ENCODE measurements at places on chromosomes 6 and 20.
A peak's percentile ranks its signal among the peaks of the same experiment; 100 is the strongest.

- DNase-seq, result no peak
- no peaks in the 10 kb centered on the region for H3K27me3 ChIP-seq
Measured at GRCh38 chr6:122726649-122727048, 52.9 kb upstream of the FABP7 start.

DNA sequence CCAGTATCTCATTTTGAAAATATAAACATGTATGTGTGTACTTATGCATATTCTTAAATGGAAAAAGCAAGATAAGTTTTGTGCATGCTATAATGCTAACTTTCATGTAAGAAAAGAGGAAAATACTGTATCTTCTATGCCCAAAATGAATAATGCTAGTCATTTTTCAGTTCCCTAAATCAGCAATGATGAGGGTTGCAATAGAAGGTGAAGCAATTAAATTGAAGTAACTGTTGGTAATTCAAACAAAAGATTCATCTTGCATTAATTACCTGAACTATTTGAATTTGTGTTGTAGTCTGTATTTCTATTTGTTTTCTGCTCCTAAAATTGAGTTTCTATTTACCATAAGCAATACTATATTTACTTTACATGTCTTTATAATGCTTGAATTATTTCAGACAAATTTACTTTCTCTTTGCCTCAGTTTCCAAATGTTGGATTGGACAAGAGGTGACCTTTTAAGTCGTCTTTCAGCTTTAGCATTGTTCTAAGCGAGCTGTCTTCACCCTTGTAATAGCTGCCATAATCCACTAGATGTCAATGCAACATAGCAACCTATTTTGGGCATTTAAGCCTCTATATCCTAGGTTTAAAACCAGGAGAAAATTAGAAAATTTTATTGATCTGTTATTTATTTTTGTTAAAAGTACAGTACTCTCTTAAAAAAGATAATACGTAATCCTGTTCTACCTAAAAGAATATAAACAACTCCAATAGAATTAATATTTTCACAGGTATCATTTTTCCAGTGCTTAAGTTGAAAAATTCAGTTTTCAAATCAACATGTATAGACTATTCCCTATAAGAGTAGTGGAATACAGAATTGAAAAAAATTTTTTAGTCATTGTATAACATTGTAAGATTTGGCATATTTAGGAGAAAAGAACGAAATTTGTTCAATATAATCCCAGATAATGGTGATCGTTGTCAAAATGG is 52.3 kb upstream of the IFNGR1 start:
- H3K27me3 ChIP-seq, result no peaks in the 10 kb centered on the region
- no peaks in the 10 kb centered on the region for H3K4me1 ChIP-seq
- H3K36me3 ChIP-seq, result no peaks in the 10 kb centered on the region
- no peak for DNase-seq
- no peak overlapping the region for H3K4me3 ChIP-seq

DNA sequence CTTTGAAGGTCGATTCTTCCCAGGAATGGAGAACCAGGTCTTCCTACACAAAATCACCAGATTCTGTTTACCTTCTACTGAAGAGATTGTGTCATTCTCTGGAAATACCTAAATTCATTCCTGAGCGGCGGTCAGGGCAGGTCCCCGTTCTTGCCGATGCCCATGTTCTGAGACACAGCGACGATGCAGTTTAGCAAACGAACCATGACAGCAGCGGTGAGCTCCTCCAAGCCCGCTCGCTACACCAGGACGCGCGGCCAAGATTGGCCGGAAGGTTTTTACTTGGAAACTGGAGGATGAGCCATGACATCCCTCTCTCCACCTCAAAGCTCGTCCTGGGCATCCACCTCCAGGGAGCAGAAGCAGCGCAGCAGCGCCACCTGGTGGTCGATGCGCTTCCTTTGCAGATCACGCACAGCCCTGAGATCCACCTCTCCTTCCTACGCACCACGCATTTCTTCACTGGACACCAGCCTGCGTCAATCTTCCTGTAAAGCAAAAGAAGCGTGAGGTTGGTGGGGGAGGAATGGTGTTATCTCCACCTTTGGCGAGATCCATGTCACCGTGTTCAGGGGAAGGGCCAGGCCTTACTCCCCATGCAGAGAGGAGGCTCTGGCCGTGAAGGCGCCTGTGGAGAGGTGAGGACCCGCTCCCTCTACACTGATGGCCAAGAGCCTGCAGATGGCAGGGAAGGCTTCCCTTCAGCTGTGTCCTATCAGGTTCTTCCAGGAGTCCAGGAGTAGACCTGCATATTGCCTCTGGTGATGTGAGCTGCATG is 9.9 kb upstream of the HLA-B start:
- H3K4me1 ChIP-seq, result no peaks in the 10 kb centered on the region
- H3K27me3 ChIP-seq, result peaks cover 10% of the 10 kb centered on the region
- H3K36me3 ChIP-seq, result no peaks in the 10 kb centered on the region
- peak; percentile 85 for DNase-seq
- no peak overlapping the region for H3K27ac ChIP-seq

- H3K4me3 ChIP-seq, result no peak overlapping the region
- H3K27ac ChIP-seq, result no peak overlapping the region
- H3K27me3 ChIP-seq, result no peaks in the 10 kb centered on the region
- no peaks in the 10 kb centered on the region for H3K4me1 ChIP-seq
- DNase-seq, result no peak
Measured at GRCh38 chr6:77034161-77034560, 429.1 kb downstream of the HTR1B start.

DNA sequence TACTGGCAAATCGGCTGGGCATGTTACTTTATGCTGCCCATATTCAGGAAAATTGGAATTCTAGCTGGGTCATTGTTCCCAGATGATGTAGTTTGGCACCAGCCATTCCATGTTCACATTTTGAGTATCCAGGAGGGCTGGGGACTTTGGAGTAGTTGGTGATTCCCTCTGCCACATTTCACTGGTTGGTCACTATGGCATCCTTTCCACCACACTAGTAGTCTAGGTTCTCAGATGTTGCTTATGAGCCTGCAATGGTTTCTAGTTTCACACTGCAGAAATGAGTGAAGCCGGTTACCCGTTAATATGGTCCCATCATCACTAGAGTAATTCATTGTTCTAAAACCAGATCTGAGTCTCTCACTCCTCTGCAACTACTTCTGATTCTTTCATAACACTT is 4.6 kb downstream of the PTPN1 start:
- H3K27me3 ChIP-seq, result no peaks in the 10 kb centered on the region
- no peaks in the 10 kb centered on the region for H3K36me3 ChIP-seq
- peak overlapping the region; percentile 21 for H3K4me3 ChIP-seq
- DNase-seq, result no peak
- H3K27ac ChIP-seq, result no peak overlapping the region

DNA sequence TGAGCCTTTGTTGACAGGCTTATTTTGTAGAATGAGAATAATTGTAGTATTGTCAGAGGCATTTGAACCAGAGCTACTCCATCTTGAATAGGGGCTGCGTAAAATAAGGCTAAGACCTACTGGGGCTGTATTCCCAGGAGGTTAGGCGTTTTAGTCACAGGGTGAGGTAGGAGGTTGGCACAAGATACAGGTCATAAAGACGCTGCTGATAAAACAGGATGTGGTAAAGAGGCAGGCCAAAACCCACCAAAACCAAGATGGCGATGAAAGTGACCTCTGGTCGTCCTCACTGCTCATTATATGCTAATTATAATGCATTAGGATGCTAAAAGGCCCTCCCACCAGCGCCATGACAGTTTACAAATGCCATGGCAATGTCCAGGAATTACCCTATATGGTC is 82.7 kb downstream of the PFDN4 start:
- DNase-seq, result no peak
- H3K4me3 ChIP-seq, result no peak overlapping the region
- no peak overlapping the region for H3K27ac ChIP-seq
- no peaks in the 10 kb centered on the region for H3K4me1 ChIP-seq
- no peaks in the 10 kb centered on the region for H3K36me3 ChIP-seq

DNA sequence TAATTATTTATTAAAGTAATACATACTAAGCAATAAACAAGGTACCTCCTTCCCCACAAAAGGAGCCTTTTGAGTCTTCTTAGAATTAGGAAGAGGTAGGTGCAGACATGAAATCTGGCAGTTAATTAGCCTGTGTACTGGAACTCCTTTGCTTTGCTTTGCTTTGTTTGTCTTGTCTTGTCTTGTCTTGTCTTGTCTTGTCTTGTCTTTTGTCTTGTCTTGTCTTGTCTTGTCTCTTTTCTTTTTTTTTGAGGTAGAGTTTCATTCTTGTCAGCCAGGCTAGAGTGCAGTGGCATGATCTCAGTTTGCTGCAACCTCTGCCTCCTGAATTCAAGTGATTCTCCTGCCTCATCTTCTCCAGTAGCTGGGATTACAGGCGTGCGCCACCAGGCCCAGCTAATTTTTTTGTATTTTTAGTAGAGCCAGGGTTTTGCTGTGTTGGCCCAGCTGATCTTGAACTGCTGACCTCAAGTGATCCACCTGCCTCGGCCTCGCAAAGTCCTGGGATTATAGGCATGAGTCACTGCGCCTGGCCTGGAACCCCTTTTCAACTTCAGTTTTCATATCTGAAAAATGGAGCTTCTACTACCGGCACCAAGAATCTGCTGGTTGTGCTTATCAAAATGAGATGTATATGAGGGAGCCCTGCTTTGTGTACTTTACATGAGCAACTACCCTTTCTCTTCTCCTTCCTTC is 301.2 kb downstream of the CDKAL1 start:
- DNase-seq, result no peak
- H3K4me1 ChIP-seq, result peaks cover 16% of the 10 kb centered on the region
- H3K27ac ChIP-seq, result no peak overlapping the region
- no peaks in the 10 kb centered on the region for H3K27me3 ChIP-seq
- H3K4me3 ChIP-seq, result no peak overlapping the region

GRCh38 chr6:23841116-23841515 is 284.9 kb upstream of the NRSN1 start:
- DNase-seq, result no peak
- no peaks in the 10 kb centered on the region for H3K4me1 ChIP-seq
- H3K27me3 ChIP-seq, result no peaks in the 10 kb centered on the region
- H3K36me3 ChIP-seq, result no peaks in the 10 kb centered on the region
- no peak overlapping the region for H3K4me3 ChIP-seq

DNA sequence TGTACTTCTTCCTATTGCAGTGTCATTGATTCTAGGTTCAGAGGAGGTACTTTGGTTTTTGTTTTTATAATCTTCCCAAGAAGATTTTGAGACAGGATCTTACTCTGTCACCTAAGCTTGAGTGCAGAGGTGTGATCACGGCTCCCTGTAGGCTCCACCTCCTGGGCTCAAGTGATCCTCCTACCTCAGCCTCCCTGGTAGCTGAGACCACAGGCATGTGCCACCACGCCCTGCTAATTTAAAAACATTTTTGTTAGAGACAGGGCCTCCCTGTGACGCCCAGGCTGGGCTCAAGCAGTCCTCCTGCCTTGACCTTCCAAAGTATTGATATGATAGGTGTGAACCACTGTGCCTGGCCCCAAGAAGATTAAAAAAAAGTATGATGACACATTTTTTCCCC is 3.4 kb upstream of the SLC17A5 start:
- no peaks in the 10 kb centered on the region for H3K36me3 ChIP-seq
- DNase-seq, result no peak
- H3K4me3 ChIP-seq, result no peak overlapping the region
- no peak overlapping the region for H3K27ac ChIP-seq
- peaks cover 17% of the 10 kb centered on the region for H3K4me1 ChIP-seq

DNA sequence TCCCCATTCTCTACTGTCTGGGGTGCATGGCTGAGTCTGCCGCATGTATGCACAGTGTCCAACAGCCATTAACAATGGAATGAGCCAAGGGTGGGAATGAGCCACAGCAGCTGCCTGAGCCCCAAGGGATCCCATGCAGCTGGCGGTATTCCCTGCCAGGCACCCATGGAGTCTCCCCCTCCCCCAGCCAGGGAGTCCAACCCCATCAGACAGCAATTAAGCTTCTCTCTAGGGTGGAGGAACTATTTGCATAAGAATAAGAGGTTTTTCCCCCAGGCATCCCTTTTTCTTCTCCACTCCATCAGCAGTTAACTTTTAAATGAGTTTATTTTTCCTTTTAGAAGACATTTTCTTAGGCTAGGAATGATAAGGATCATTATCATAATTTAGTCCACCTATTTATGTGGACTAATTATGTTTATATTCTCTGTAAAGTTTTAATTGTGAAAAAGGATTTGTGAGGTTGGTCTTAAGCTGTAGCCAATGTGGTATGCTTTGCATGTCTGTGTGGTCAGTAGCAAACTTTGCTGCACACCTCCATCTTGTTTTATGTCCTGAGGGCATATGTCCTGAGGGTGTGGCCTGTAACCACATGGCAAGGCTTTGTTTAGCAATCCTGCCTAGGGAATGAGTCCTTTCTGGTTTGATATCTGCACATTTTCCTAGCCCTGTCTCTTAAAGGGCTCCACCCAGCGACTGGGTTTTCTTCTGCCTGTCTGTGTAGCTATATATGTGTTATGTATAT is 158.9 kb upstream of the OLIG3 start:
- no peak for DNase-seq
- H3K4me3 ChIP-seq, result no peak overlapping the region
- no peak overlapping the region for H3K27ac ChIP-seq
- no peaks in the 10 kb centered on the region for H3K27me3 ChIP-seq
- H3K4me1 ChIP-seq, result no peaks in the 10 kb centered on the region

DNA sequence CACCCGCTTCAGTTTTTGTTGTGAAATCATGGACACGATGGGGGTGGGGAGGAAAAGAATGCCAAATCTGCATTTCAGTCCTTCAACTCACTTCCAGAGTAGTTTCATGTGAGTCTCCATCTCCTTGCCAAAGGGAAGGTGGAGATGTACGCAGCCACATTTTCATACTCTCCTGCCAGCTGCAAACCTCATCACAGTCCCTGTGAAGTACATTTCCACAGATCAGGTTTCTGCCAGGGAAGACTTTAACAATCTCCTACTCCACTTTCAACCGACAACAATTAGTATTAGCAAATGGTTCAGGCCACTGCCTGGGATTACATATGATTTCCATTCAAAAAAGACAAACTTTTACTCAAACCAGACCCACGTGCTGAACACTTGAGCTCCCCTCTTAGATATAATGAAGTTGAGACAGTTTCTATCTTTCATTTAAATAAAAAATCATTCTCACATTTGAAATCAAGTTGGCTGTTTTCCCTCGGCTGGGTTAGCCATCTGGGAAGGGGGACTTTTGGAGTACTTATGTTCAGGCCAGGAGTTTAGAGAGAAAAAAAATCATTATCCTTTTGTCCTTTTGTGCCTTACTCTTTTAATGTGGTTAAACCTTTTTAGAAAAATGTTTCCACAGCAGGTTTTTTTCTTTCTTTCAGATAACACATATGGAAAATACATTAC is 51.0 kb upstream of the CEP162 start:
- H3K36me3 ChIP-seq, result no peaks in the 10 kb centered on the region
- H3K4me1 ChIP-seq, result no peaks in the 10 kb centered on the region
- H3K27ac ChIP-seq, result no peak overlapping the region
- no peaks in the 10 kb centered on the region for H3K27me3 ChIP-seq

GRCh38 chr6:170140129-170140528 is 150.7 kb downstream of the DLL1 start:
- H3K4me1 ChIP-seq, result peaks cover 9% of the 10 kb centered on the region
- H3K4me3 ChIP-seq, result no peak overlapping the region
- no peak for DNase-seq
- no peaks in the 10 kb centered on the region for H3K36me3 ChIP-seq
